Fibroblast of mammary gland (primary cell): ENCODE measurements at places on chromosomes 12 and 14.

GRCh38 chr14:94617988-94618822, 6.0 kb downstream of the SERPINA3 start:
- no peak for DNase-seq

GRCh38 chr14:67187826-67188225, 1.4 kb upstream of the GARIN2 start:
- peak; percentile 47 for DNase-seq

DNA sequence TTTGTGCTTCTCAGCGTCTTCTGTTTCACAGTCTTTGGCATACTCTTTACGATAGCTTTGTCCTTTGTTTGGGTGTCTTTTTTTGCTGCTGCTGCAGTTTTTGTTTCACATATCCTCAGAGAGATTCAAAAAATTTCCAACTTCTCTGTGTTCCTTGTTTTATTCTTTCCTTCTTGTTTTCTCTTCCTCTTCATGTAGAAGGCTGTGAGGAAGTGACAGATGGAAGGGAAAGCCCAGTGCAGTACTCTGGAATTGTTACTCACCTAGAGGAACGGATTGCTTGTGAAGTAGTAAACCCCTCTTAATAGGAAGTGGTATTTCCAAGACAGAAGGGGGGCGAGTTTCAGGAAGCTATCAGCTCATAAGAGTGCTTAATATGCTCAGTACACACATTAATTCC, 1.7 kb downstream of the CREBL2 start:
- DNase-seq, result no peak

DNA sequence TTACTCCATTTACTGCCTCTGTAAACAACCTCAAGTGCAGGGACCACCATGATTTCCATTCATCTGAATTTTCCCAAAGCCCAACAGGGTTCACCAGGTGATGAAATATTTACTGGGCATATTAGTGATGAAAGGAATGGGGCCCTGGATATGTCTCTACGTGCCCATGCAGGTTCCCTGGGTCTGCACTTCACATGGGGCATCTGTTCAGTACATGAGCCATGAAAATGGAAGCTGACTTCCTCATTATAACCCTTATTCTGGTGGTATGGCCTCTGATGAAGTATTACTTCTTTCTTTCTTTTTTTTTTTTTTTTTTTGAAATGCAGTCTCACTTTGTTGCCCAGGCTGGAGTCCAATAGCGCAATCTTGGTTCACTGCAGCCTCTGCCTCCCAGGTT, 26.5 kb upstream of the CORO1C start:
- DNase-seq, result no peak

DNA sequence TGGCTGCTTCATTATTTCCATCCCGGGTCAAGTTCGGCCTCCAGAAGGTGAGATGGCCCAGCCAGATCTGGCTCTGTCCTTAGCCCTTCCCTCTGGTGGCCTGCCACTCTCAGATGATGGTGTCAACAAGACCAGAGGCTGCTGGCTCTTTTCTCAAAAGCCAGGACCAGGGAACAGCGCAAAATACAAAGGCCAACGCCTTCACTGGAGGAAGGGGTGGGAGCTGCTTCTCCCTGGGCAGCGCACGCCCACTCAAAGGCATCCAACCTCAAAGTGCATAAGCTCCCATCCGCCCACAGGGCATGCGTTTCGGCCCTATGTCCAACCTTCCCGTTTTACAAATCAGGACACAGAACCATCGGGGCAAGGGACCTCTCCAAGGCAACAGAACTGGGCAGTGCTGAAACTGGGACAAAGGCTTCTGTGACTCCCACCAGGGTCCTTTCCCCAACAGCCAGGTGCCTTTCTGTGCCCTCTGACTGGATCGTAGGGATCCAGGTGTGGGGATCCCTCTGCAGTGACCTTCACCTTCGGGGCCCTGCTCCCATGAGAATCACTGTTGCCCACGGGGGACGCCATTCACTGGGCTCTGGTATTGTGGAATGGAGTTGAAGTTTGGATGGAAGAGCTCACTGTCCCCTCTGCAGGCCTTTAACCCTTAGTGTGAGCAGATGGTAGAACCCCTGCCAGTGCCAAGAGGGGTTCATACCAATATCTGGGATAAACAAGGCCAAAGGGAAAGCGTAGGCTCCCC, 76.8 kb downstream of the NINJ2 start:
- no peak for DNase-seq

GRCh38 chr12:115895247-115895646, 382.2 kb downstream of the MED13L start:
- peak; percentile 6 for DNase-seq

GRCh38 chr14:105492971-105493871, 2.2 kb downstream of the TEDC1 start:
- no peak for DNase-seq

- DNase-seq, result peak; percentile 51
These were observed 271.8 kb downstream of the AEBP2 start for GRCh38 chr12:19710811-19711793.

- no peak for DNase-seq
These were observed 2.7 kb upstream of the MYRFL start for GRCh38 chr12:69822201-69822860.

- DNase-seq, result no peak
These were observed 5.0 kb upstream of the E2F7 start for GRCh38 chr12:77070382-77070781.

DNA sequence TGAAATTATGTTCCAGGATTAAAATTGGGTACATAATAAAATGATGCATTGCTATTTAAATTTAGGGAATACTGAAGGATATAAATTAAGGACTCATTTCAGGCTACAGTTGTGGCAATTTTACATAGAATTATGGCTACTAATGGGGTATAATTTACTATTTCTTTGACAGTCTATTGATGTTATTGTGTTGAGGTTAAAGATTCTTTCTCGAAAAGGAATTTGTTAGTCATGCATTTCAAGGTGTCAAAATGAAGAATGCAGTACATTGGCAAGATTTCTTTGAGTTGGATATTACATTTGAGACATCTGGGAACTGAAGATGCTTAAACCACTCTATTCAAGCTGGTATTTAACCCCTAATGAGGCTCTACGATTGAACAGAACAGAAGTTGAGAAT, 28.3 kb downstream of the SLC5A8 start:
- peak; percentile 6 for DNase-seq

DNA sequence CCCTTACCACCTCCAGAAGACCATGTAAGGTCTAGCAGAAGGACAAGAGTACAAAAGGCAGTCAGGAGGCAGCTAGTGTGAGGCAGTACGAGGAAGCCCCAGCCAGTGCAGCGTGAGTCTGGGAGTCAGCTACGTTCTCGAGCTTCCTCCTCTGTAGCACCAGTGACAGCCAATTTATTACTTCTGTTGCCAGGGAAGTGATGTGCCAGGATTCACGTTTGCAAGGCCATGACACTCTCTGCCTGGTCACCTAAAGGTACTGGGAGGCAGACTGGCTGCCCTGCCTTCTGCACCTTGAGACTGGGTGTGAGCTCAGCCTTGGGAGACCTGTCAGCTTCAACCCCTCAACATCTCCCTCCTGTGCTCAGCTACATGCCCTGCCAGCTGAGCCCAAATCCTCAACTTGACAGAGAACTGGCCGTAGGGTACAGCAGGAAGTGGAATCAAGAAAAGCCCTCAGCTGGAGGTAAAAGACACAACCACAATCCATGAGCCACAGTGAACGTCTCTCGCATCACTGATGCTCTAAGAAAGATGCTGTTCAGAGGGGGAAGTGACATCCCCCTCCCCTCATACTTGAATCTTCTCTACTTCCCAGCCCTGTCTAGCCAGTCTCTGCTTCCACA, 182.5 kb upstream of the RGS6 start:
- no peak for DNase-seq

- no peak for DNase-seq
These were observed 1.3 kb downstream of the PIWIL1 start for GRCh38 chr12:130338794-130339601.

- DNase-seq, result no peak
These were observed 30.4 kb downstream of the HEATR5A start for GRCh38 chr14:31389946-31390345.

DNA sequence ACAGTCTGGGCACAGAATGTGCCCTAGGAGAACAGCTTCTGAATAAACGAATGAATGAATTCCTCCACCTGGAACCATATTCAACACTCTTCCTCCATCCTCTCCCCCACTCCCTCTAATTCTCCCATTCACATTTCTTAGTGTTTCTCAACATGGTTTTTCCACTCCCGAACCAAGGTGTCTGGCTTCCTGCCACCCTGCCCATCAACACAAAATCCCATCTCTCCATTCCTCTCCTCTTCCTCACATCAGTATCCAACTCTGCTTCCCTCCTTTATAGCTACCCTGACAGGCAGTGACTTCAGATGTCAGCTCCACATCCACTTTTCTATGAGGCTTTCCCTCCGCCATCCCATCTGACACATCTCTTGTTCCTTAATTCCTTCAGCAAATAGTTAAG, 2.9 kb downstream of the TNFRSF1A start:
- DNase-seq, result no peak

- no peak for DNase-seq
These were observed 59.0 kb downstream of the VCPKMT start for GRCh38 chr14:50057331-50057730.

- DNase-seq, result no peak
These were observed 830 bp downstream of the PPP4R3A start for GRCh38 chr14:91509083-91509877.

- peak; percentile 71 for DNase-seq
These were observed at the start of gene RAPGEF3 for GRCh38 chr12:47758834-47759690. Gene RAPGEF3 (minus strand): TSS chr12:47758880. CDS start chr12:47758556, 324 bp downstream.

GRCh38 chr12:50059440-50060119, 2.2 kb downstream of the ASIC1 start:
- no peak for DNase-seq

DNA sequence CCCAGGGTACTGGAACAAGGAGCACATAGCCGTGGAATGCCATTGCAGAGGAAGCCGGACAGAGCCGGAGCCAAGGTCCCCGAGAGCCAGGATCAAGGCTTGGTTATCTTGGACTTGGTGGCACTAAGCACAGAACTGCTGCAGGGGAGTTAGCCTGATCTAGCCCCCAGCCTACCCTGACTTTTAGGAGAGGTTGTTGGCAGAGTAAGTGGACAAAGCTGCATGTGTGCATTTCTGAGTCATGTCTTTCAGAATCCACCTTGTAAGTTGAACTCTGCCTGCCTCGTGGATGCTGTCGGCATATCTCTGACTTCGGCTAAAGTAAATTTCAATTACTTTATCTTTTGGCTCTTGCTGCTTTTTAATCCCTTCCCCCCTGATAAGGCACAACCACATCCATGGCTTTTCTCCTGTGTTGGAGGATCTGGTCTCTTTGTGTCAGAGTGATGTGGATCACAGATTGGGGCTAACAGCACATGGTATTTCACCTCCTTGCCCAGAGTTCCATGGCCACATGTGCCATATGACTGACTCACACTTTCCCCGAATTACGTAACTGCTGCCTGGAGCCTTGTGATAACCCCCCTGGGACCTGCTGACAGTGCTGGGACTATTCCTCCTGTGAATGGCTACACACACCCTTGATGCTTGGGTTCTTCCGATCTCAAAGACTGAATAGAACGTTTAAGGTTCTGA, 240.3 kb downstream of the EMP1 start:
- peak; percentile 83 for DNase-seq

- DNase-seq, result no peak
These were observed 112.6 kb upstream of the FZD10 start for GRCh38 chr12:130049666-130050065.

GRCh38 chr14:103144085-103144484, 20.8 kb downstream of the TNFAIP2 start:
- peak; percentile 86 for DNase-seq

GRCh38 chr12:24937553-24938244, 11.2 kb downstream of the BCAT1 start:
- DNase-seq, result peak; percentile 64

GRCh38 chr12:130955238-130955816, 1.6 kb downstream of the ADGRD1 start:
- DNase-seq, result no peak

- DNase-seq, result peak; percentile 21
These were observed 27.2 kb upstream of the NRXN3 start for GRCh38 chr14:78142998-78143397.

DNA sequence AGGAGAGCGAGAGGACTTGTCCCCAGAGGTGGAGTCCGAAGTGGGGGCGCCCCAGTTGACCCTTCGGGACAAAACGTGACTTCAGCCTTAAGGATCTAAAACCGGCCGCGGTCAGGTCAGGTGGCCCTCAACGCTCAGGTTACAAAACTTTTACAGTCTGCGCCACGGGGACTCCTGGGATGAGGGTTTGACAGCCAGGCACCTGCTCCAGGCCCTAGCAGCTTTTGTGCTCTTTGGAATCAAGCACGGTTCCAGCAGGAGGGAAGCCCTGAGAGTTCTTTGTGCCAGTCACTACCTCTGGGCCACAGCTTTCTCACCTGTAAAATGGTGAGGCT, 337 bp downstream of the ZC2HC1C start:
- no peak for DNase-seq

GRCh38 chr12:77980782-77981181, 150.1 kb downstream of the NAV3 start:
- peak; percentile 44 for DNase-seq

DNA sequence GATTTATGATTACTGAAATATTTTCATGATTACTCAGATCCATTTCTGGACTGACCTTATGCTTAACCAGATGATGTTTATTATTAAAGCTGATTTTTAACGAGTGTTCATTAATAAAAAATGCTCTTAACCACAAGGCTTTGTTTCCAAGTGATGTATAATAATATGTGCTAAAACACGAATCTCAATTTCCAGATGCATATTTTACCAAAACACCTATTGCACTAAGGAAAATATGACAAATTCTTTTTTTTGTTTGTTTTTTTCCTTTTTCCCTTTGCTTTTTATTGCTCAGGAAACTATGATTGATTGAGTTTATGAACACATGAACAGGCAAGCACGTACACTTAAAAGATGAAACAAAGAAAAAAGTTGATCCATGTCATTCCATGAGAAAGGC, 16.9 kb upstream of the DUSP6 start:
- no peak for DNase-seq

- no peak for DNase-seq
These were observed 137.5 kb upstream of the KRAS start for GRCh38 chr12:25388183-25388582.

GRCh38 chr12:25119020-25119419, 75.9 kb downstream of the DNAI7 start:
- no peak for DNase-seq

GRCh38 chr14:55851301-55851700, 266.9 kb upstream of the PELI2 start:
- no peak for DNase-seq

DNA sequence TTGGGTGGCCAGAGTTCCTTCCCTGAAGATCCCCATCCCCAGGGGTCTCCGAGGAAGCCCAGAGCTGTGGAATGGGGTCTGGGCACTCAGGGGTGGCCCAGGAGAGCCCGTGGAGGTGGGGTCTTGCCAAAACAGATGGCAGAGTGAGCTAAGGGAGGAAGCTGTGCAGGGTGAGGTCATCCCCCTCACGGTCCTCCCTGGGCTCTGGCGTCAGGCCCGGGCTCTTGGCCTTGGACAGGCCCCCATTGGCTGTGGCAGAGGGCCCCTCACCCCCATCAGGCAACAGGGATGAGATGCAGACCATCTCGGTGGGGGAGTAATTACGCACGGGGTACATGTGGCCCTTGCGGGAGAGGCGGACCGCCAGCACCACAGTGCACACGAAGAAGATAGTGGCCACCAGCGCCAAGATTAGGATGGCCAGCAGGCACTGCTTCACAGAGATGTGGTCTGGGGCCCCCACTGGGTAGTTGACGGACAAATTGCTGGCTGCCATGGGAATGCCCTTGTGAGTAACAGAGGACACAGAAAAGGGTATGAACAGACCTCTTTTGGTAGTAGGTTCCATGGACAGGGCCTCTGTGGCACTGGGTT, 10.7 kb downstream of the SELPLG start:
- DNase-seq, result no peak

- no peak for DNase-seq
These were observed 17.6 kb downstream of the DUSP6 start for GRCh38 chr12:89334548-89335169.
